Occipital lobe (tissue), 3 donors: ENCODE measurements at places on chromosomes 3 and 15. TPM values are rescaled to one million over a fixed set of nuclear protein-coding genes. Genes with fewer than 3 reads are reported as not detected.

RPLP1 gene
- 40.1 TPM for total RNA-seq

ITIH1 gene
- total RNA-seq: 0.94 TPM

GDPGP1 gene
- 9.7 TPM for total RNA-seq

POC1A gene
- total RNA-seq: 3.1 TPM

MTFMT gene
- 16.1 TPM for total RNA-seq

IL5RA gene
- total RNA-seq: 0.78 TPM

ELL3 gene
- 3.0 TPM for total RNA-seq
